ENCODE measurements at places on chromosomes 5 and 9.

DNA sequence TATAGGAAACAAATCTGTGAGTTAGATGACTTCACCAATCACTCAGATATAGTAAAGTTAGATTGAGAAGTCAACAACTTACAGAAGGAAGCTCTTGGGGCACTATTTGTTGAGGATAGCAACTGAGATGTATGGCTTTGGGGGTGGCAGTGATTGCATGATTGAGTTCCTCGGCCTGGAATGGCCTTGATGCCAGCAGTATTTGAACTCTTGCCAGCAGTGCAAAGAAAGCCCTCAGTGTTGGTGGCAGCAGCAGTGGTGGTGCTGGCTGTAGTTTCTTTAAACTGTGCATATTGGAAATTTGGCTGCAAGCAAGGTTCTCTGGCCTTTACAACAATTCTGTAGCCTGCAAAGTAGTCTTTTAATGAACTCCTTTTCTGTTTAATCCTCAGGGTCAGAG, 41.4 kb upstream of the PJA2 start:
- DNase-seq, result no peak

- DNase-seq, result no peak
Observed at GRCh38 chr5:152844713-152845112, 439.6 kb upstream of the NMUR2 start.

DNA sequence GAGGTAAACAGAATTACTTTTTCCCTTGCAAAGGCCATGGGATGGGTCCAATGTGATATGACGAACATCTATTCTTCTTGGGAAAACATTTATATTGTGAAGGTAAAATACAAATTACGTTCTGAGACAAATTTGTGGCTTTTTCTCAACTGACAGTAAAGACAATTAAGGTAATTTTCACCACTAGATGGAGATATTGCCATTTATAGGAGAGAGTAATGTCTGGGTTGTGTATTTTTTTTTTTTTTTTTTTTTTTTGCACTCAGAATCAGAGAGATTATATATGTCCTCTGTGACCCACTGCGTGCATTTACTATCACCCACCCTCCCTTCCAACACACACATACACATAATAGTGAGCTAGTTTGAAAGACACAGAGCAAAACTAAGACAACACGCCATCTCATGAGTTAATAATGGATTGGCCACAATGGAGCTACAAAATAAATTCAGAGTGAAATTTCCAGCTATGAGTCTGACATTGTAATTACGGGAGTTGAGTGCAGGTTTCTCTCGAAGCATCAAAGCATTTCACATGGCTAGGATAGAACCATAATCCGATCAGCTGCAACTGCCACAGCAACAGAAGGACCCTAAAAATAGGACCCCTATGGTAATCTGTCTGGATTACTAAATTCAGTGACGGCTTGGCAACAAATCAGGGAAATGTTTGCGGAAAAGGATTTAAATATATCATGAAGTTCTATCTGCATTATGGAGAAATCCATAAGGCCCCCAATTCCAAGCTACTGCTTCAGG, 49.2 kb downstream of the ANXA1 start:
- no peak for DNase-seq

DNA sequence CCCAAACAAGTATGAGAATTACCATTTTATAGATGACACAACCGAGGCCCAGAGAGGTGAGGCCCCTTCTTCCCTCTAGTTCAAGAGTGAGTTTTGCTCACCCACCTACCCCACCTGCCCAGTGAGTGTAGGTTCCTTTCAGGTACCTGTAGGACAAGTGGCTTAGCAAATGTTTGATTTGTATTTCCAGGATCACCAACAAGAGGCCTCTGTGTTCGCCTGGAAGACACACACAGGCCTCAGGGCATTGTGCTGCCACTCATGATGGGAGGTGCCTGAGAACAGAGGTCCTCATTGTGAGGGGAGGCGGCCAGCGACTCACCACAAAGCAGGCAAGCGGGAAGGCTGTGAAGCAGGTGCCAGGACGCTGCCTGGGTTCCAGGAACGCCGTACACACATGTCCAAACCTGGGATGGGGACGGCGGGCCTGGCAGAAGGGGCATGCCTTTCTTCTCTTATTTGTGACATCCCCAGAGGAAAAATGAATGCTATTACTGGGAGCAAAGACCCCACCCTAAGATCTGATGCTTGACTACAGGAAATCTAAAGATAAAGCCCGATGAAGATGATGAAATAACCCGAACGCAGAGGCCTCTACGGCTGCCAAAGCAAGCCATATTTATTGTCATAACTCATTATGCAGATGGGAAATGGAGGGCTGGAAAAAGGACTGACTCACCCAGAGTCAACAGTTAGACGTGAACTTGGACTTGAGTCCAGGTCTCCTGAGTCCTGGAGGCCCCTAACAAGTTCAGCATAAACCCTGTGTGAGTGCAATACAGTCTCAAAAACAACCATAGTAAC, 60.2 kb upstream of the SLC25A51 start:
- DNase-seq, result peak; percentile 22

- DNase-seq, result no peak
Observed at GRCh38 chr5:174608631-174609097, 115.7 kb upstream of the MSX2 start.

- DNase-seq, result no peak
Observed at GRCh38 chr5:2569774-2570542, 181.5 kb downstream of the IRX2 start.

DNA sequence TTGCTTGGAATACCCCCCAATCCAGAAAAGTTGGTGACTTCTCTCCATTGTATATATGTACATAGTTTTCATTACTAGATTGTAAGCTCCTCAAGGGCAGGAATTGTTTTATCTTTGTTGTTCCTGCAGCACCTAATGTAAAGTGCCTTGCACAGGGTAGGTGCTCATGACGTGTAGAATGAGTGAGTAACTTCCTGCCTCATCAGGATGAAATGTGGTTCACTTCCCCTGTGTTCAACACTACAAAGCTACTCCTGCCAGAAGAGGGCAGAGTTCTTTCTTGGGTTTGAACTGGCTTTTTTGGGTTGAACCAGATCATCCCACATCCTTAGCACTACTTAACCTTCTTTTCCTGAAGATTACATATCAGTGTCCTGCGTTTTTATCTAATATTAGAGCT, 23.9 kb downstream of the GTF3C4 start:
- DNase-seq, result no peak

DNA sequence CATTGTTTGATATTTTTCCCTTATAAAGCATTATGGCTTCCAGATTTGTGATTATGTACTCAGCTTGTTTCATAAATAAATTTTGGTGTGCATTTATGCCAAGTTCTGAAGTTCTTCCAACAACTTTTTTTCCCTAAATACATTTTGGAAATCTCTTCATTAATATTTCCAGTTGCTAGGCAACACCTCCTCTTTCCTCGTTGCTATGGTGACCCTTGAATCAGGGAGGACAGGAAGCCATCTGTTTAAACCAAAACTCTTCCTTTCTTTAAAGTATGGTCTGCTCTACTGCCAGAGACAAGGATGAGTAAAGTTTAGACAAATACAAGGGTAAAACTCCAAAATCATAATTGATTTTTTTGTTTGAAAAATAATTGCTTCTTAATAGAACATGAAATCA, 779.3 kb downstream of the CDH9 start:
- DNase-seq, result no peak

DNA sequence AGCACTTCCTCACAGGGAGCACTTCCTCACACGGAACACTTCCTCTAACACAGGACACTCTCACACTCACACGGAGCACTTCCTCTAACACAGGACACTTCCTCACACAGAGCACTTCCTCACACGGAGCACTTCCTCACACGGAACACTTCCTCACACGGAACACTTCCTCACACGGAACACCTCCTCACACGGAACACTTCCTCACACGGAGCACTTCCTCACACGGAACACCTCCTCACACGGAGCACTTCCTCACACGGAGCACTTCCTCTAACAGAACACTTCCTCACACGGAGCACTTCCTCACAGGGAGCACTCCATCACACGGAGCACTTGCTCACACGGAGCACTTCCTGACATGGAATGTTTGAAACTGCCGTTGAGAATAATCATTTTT, 13.4 kb downstream of the POMT1 start:
- no peak for DNase-seq

GRCh38 chr9:92332577-92333281, 7.0 kb downstream of the CENPP start:
- no peak for DNase-seq

GRCh38 chr9:138022756-138023393, 145.3 kb downstream of the CACNA1B start:
- peak; percentile 60 for DNase-seq

- no peak for DNase-seq
Observed at GRCh38 chr5:96743065-96743768, 64.5 kb downstream of the ERAP1 start.

GRCh38 chr5:138252944-138253343, 21.5 kb downstream of the GFRA3 start:
- DNase-seq, result no peak

DNA sequence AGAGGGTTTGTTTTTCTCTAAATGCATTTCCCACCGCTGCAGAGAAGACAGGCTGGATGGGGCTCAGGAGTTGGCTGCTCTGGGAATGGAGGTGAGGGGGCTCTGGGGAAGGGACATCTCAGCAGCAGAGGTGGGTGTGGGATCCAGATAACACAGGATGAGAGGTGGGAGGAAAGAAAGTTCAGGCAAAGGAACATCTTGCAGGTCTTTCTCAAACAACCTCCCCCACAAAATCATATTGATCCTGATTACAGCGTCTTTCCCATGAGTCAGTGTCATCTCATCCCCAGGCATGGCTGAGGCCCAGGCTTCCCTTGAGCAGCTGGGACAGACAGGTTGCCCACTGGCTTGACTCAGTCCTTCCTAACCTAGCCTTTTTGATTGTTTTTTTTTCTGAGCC, 11.3 kb upstream of the ACSL6 start:
- no peak for DNase-seq

DNA sequence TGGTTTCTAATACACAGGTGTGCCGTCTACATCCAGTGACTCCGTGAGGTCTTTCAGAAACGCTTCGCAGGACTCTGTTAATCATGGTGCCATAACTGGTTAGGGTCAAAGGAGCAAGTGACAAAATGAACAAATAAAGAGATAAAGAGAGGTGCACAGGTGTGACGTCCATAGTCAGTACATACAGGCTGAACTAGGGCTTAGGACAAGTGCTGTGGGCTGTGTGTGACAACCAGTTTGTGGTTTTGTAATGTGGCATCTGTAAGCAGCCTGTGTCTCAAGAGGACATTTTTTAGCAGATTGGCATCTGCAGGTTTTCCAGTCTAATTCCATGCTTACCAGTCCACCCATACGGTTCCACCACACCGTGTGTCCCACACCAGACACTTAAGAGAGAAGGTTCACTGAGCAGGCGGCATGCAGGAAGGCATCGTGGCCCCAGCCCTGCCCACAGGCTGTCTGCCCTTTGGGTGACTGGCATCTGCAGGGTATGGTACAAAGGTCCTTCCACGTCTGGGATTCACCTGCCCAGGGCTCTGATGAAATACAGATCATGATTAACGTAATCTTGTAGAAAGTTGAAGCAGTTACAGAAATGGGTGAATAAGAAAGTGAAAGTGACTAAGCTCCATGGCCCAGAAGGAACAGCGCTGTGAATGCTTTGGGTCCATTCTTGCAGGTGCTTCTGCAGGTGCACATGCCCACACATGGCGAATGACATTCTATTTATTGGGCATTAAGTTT, 26.9 kb downstream of the SRD5A1 start:
- DNase-seq, result no peak

DNA sequence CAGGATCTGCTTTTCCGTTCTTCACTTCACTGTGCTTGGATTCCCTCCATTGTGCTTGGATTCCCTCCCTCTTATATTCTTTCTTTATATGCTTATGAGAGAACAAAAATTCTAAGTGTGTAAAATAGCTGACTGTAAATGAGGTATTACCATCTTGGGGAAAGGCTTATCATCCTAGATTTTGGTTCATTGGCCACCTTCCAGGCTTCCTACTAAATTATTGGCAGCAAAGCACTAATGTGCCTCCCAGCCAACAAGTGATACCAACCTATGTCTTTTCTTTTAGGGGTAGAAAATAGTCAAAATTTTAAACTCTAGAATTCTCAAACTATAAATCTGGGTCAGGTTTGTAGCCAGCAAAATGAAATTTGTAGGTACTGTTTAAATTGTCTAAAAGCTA, 52.7 kb downstream of the NDUFAF2 start:
- no peak for DNase-seq

GRCh38 chr9:27212621-27213020, 84.3 kb downstream of the EQTN start:
- no peak for DNase-seq

- no peak for DNase-seq
Observed at GRCh38 chr5:116507051-116507537, 67.5 kb downstream of the SEMA6A start.

DNA sequence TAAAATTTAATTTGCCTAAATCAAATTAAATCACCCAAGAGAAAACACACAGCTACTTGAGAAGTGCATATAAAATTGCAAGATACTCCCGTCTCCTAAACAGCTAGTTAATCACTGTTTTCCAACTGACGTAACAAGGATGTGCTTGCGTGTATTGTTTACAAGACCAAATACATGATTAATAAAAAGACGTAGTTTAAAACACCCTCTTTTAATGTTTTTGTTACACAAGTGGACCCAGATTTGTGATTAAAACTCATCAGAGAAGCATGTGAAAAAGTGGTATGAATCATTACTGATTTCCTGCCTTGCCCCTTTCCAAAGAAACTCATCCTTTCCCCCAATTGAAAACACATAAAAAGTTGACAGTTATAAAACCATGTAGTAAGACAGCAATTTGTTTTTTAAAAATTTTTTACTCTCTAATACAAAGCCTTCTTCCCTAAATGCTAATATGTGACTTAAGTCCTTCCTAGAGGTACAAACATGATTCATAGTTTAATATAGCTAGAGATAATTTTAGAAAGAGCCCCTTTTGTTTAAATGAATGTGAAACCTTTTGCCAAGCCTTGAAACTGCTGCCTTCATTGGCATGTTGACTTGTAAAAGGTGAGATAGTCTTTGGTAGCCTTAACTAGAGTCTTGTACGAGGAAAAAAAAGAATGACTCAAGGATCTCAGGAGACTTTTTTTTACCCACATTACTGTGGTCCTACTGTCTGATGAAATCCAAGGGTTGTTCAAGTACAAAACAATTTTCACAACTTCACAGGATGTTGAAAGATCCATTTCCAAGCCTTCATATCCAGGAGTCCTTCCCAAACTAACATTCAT, 61.4 kb upstream of the FST start:
- DNase-seq, result no peak

- no peak for DNase-seq
Observed at GRCh38 chr5:149019679-149020078, 43.2 kb downstream of the SH3TC2 start.

DNA sequence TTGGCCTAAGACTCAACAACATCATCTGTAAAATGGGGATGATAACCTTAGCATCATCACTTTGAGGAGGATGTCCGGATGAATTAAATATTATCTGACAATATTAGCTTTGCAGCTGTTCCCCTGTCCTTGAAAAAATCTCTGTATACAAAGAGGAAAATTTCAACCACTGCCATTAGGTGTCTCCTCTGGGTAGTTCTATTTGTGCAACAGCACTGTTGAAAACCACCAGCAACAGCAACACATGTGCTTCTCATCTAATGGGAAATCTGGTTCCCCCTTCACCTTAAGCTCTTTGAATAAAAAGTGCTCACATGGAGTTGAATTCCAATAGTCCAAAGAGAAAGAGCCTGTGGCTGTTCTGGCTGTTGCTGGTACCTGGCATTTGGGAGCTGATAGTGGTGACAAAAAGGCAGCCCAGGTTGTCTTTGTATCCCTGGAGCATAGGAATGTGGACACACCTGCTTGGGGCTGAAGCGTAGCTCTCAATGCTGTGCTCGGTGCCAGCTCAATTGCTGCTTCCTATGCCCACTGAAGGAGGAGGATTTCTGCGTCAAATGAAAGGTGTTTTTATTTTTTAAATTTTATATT, 322.1 kb upstream of the MSX2 start:
- DNase-seq, result no peak

Data from DMS79 treated with DMSO at 0.1 percent for 48 hours (cell line).